ENCODE measurements at places on chromosomes 7 and 10. TPM values are rescaled to one million over a fixed set of nuclear protein-coding genes. Genes with fewer than 3 reads are reported as not detected.

GRCh38 chr7:43546231-43546630 is 36.7 kb upstream of the STK17A start:
- no peak overlapping the region for H3K4me3 ChIP-seq
- no peaks in the 10 kb centered on the region for H3K27me3 ChIP-seq
- no peak for DNase-seq
- 0 out of 2 replicates have a peak, but pooled peaks cover 3% of the 10 kb centered on the region for H3K36me3 ChIP-seq
- no peak overlapping the region for H3K27ac ChIP-seq

DNA sequence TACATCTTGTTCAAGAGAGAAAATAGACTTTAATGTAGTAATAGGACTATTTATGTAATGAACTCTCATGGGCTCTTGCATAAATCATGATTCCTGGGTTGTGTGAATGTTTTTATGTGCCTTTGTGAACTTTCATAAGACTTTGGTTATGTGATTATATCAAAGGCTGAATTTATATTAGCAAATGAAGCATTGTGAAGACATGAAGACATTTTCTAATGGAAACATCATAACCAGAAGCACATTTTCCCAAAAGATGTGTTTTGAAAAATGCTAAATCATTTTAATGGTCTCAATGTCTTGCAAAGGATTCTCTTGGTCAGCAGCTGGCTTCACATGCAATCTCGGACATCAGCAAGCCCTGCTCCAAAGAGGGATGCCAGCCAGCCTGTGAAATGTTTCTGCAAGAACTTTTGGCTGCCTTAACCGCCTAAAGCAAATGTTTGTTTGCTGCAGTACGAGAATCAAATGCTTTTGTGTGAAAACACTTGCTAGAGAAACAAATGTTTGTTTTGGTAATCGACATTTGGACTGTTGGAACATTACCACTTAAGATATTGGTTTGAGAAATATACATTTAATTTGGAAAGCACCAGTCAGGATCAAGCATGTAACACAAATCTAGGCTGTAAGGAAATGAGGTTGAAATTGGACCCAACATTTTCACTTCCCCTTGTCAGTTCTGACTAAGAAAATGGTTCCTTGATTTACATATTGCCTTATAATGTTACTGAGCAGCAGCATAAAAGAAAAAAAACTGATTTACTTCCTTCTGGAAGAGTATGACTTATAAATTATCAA is 102.1 kb downstream of the RTKN2 start:
- H3K4me1 ChIP-seq = 0 out of 2 replicates have a peak, but pooled peaks cover 3% of the 10 kb centered on the region
- H3K27me3 ChIP-seq = no peaks in the 10 kb centered on the region
- no peak for DNase-seq

DNA sequence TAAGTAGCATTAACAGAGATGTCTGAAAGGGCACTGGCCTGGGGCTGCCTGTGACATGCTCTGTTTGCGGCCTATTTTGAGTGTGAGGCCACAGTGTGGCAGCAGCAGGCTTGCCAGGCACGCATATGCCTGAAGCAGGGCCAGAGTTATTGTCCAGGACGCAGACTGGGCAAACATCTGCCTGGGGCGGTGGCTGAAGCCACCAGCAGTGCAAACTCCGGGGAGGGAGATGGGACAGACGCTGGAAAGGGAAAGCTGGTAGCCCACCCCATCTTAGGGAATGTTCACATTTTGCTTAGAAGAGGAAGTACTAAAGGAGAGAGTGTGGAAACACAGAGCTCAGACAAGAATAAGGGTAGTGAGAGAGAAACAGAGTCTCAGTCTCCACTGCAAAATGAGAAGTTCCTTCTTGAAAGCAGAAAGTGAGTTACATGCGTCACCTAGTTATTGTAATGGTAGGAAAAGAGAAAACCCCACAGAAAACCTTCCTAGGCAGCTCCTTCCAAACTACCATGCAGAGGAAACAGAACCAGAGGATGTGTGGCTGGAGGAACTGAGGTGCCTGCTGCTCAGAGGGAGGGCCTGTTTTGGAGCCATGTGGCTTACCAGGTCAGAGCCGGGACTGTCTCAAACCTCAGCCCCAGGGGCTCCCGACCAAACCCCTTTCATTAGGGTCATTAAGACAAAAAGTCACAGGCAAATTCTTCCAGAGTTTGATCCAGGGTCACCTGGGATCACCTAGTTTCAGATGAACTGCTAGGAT is 14.5 kb downstream of the AKR1B1 start:
- no peaks in the 10 kb centered on the region for H3K4me1 ChIP-seq
- no peaks in the 10 kb centered on the region for H3K27me3 ChIP-seq
- DNase-seq = no peak
- H3K4me3 ChIP-seq = no peak overlapping the region
- peaks cover 36% of the 10 kb centered on the region for H3K36me3 ChIP-seq

GRCh38 chr10:89566992-89567391 is 31.6 kb upstream of the SLC16A12 start:
- H3K4me1 ChIP-seq = peaks cover 13% of the 10 kb centered on the region
- no peak overlapping the region for H3K27ac ChIP-seq
- H3K4me3 ChIP-seq = no peak overlapping the region
- H3K36me3 ChIP-seq = no peaks in the 10 kb centered on the region
- H3K27me3 ChIP-seq = no peaks in the 10 kb centered on the region

GRCh38 chr10:76071653-76072365 is 640.4 kb downstream of the LRMDA start:
- H3K4me3 ChIP-seq = no peak overlapping the region
- H3K27ac ChIP-seq = no peak overlapping the region
- no peak for DNase-seq
- no peaks in the 10 kb centered on the region for H3K36me3 ChIP-seq
- no peaks in the 10 kb centered on the region for H3K27me3 ChIP-seq

- H3K4me1 ChIP-seq = no peaks in the 10 kb centered on the region
- no peak overlapping the region for H3K4me3 ChIP-seq
- no peaks in the 10 kb centered on the region for H3K36me3 ChIP-seq
Measured at GRCh38 chr7:41467596-41467995, 235.3 kb downstream of the INHBA start.

DNA sequence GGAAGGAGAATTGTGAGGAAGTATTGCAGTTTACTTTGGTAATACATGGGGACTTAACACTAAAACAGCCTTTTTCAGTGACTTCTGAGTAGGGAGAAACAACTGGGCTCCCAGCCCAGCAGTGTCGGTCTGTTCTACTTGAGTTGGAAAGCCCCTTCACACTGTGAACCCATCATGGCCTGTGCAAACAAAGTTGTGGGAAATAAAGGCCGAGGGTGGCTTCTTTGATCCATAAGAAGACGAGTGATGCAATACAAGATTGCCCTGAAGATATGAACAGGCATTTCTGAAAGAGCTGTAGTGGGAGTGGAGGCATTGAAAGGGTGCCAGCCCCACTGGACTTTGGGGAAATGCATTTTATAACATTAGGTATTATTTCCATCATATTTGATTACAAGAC is 28.3 kb downstream of the C10orf120 start:
- no peaks in the 10 kb centered on the region for H3K36me3 ChIP-seq
- DNase-seq = no peak
- H3K27ac ChIP-seq = no peak overlapping the region
- no peaks in the 10 kb centered on the region for H3K27me3 ChIP-seq

DNA sequence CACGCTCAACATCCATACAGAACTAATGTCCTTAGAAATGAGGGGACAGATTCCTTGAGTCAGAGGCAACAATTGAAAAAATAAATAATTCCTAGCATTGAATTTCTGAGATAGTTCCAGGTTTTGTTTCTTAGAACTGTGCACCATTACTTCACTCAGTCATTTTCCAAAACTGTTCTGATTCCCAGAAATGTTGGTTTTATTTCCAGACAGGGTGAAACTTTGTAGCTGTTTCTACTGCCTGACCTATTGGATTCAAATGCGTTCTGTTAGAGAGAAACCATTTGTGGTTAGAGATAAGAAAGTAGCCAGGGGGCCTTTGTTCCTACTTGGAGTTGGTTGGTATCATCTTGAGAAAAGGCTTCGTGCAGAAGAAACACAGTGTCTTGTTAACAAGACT is 8.1 kb upstream of the DEPP1 start:
- no peak overlapping the region for H3K27ac ChIP-seq
- no peaks in the 10 kb centered on the region for H3K27me3 ChIP-seq
- DNase-seq = no peak
- peaks cover 53% of the 10 kb centered on the region for H3K4me1 ChIP-seq

- no peaks in the 10 kb centered on the region for H3K27me3 ChIP-seq
- no peak overlapping the region for H3K4me3 ChIP-seq
- H3K27ac ChIP-seq = no peak overlapping the region
Measured at GRCh38 chr10:817371-817770, 114.1 kb downstream of the LARP4B start.

DNA sequence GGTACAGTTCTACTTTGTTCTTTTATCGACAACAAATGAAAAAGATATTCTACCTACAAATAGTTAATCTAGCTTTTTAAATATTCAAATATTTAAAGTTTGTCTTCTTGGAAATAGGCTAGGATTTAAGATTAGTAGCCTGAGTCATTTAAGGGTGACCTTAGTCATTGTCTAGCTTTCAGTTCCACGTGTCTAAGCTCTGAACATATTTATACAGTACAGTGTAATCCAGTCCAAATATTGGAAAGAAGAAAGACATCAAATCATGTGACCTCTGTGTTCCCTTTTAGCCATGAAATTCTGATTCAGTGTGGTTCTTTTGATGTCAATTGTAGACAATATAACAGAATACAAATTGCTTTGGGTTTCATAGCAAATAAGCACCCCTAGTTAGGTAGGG is 121.1 kb downstream of the MALRD1 start:
- H3K36me3 ChIP-seq = no peaks in the 10 kb centered on the region
- no peak overlapping the region for H3K27ac ChIP-seq
- no peak overlapping the region for H3K4me3 ChIP-seq
- 0 out of 2 replicates have a peak, but pooled peaks cover 5% of the 10 kb centered on the region for H3K4me1 ChIP-seq
- DNase-seq = no peak

DNA sequence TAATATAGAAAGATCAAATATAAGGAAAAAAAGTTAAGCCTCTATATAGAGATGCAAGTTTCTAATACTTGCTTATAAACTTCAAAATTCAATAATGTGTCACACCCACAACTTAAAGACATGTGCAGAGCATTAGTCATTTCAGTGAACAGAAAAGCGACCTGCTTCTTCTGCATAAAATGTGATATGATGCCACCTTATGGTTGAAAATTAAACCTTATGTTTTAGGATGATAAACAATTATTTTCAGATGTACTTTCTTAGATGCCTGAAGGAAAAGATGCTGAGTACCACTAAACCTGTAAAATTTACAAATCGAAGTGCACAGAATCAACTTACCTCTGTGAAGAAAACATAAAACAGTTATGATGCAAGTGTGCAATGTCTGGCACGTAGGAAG is 96.0 kb downstream of the MTERF1 start:
- no peaks in the 10 kb centered on the region for H3K4me1 ChIP-seq
- H3K36me3 ChIP-seq = no peaks in the 10 kb centered on the region
- no peak for DNase-seq
- H3K4me3 ChIP-seq = no peak overlapping the region
- H3K27me3 ChIP-seq = no peaks in the 10 kb centered on the region

- H3K27ac ChIP-seq = no peak overlapping the region
- H3K4me3 ChIP-seq = no peak overlapping the region
- H3K36me3 ChIP-seq = no peaks in the 10 kb centered on the region
- no peaks in the 10 kb centered on the region for H3K4me1 ChIP-seq
- no peaks in the 10 kb centered on the region for H3K27me3 ChIP-seq
Measured at GRCh38 chr7:106501605-106502580, 159.1 kb downstream of the CCDC71L start.

DNA sequence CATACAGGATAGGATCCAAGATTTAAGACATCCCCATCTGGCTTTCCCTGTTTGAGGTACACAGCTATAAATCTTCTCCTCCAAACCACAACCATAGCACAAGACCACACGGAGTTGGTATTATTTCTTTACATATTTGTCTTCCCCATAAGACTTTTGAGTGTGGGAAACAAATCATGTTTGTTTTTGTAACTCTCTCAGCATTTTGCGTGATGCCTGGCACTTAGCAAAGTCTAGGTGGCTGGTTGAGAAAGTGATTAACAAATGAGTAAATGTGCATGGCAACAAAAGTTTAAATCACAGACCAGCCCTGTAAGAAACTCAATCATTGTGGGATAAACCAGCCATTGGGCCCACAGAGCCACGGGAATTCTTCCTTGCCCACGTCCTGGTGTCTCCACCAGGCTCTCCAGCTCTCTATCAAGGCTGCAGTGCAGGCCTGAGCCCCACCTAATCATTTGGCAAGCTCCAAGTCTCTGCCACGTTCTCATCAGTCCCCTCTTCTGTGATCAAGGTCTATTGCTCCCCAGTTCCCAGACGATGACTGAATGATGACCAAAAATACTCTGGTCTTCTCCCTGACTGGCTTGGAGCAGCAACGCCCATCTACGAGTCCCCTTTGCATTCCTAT is 317.8 kb downstream of the TNS3 start:
- no peak overlapping the region for H3K27ac ChIP-seq
- no peaks in the 10 kb centered on the region for H3K27me3 ChIP-seq
- DNase-seq = no peak
- no peaks in the 10 kb centered on the region for H3K4me1 ChIP-seq
- no peaks in the 10 kb centered on the region for H3K36me3 ChIP-seq
- no peak overlapping the region for H3K4me3 ChIP-seq

- DNase-seq = no peak
- no peaks in the 10 kb centered on the region for H3K36me3 ChIP-seq
- no peak overlapping the region for H3K4me3 ChIP-seq
- H3K27ac ChIP-seq = no peak overlapping the region
Measured at GRCh38 chr10:66792441-66792840, 133.4 kb upstream of the LRRTM3 start.

DNA sequence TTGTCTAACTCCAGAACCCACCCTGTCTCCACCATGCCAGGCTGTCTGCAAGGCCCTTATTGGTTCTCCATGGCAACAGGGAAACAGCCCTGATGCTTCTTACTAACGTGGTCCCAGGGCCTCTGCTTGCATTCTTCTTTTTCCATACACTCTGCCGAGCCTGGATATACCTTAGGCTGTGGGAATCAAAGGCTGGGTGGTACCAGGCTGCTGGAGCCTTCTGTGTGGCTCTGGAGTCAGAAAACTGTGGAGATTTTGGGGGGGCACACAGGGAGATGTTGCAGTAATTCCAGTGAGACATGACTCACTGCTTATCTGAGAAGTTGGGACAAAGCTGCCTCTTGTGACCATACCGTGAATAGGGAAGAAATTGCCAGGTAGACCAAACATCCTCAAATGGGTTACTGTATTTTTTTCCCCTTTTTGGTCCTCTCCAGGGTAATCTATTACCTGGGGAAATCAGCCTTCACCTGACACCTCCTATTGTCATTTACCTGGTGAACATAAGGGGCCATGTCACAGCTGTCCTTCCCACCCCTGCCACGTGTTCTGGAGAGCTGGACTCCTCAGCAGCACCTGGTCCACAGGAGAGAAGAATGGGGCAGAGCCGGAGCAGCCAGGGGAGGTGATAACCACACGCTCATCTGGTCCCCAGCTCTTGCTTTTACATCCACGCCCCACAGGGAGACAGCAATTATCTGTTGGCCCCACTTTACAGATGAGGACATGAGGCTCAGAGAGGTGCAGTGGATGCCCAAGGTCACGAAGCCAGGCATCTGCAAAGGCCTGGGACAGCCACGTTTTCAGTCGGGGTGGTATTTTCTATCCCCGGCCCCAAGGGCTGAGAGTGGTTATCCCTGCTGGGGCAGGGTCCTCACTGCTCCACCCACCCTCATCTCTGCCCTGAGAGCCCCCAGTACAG is 4.6 kb downstream of the CHST3 start:
- H3K4me1 ChIP-seq = peaks cover 23% of the 10 kb centered on the region
- H3K4me3 ChIP-seq = no peak overlapping the region
- peaks cover 22% of the 10 kb centered on the region for H3K27me3 ChIP-seq
- no peak for DNase-seq

Gene OPALIN
- not detected for total RNA-seq

Gene ECHDC3
- 50.1 TPM for total RNA-seq

Gene RPP30
- total RNA-seq = 74.1 TPM

Gene C1QL3
- 0.85 TPM for total RNA-seq

Gene STEAP4
- not detected for total RNA-seq

Gene KRIT1
- total RNA-seq = 59.8 TPM

Gene MMRN2
- total RNA-seq = 1.0 TPM

Gene NEBL
- 9.5 TPM for total RNA-seq
